ENCODE measurements at places on chromosomes 7 and 10.

DNA sequence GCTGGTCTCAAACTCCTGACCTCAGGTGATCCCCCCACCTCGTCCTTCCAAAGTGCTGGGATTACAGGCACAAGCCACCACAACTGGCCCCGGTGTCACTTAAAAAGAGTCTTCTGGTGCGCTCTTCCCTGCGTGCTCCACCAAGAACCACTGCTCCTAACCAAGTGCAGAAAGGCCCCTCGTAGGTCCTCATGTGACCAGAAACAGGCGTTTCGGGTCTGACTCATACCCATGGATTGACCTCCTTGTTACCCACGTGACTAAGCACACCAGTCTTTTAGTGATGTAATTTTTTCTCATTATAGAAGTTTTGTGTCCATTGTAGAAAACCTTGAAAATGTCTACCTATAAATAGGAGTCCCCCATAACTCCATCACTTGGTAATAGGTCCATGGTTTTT lies 13.9 kb downstream of the FKBP6 start:
- peak; percentile 64 for DNase-seq

GRCh38 chr7:47663851-47664250 lies 81.9 kb upstream of the TNS3 start:
- DNase-seq, result no peak

DNA sequence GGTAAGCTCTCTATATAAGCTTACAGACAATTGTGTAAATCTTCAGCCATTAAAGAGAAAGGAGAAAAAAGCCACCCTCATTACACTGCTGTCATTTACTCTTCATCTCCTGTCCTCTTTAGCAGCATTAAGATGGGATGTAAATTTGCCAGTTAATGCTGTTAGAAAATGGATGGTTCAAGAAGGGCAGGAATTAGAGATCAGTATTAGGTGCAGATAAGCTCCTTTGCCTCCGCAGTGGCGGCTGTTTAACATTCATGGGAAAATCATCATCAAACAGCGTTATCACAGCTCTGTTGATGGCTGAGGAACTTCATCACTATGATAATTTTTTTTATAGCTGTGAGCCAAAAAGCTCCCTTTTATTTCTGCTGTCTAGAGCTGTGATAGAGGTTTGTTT lies 61.8 kb upstream of the FAM204A start:
- DNase-seq, result no peak

DNA sequence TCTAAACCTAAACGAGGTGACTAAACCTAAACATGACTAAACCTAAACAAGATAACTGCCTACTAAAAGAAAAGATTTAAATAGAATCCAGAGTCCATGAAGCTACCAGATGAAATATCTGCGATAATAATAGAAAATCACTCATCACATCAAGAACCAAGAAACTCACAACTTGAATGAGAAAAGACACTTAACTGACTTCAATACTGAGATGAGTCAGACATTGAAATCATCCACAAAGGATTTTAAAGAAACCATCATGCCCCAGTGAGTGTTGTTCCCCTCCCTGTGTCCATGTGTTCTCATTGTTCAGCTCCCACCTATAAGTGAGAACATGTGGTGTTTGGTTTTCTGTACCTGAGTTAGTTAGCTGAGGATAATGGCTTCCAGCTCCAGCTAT lies 416.0 kb downstream of the CALN1 start:
- no peak for DNase-seq

GRCh38 chr7:136601772-136602171 lies 266.7 kb upstream of the CHRM2 start:
- no peak for DNase-seq

DNA sequence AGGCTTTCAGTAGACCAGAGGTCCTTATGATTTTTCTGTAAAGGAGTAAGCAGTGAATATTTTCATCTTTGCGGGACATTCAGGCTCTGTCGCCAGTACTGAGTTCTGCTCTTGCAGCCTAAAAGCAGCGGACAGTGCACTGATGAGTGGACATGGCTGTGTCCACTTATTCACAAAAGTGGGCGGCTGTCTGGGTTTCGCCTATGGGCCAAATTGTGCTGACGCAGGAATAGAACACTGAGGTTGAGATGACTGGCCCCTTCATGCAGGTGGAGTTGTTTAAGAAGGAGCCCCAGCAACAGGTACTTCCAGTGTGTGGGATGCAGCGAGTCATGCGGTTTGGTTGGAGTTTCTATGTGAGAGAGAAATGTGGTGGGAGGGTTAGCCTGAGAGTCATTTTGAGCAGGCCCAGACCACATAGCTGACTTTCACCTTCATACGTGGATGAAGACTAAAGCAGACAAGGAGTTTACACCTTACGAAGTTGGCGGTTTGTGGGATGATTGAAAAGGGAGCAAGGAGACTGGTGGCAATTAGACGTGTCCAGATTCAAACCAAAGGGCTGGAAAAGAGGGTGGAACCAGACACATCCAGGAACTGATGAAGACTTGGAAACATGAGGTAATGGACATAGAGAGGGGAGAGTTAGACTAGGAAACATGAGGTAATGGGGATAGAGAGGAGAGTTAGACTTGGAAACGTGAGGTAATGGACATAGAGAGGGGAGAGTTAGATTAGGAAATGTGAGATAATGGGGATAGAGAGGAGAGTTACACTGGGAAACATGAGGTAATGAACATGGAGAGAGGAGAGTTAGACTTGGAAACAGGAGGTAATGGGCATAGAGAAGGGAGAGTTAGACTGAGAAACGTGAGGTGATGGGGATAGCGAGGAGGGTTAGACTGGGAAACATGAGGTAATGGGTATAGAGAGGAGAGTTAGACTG lies 38.2 kb downstream of the WDR37 start:
- no peak for DNase-seq

DNA sequence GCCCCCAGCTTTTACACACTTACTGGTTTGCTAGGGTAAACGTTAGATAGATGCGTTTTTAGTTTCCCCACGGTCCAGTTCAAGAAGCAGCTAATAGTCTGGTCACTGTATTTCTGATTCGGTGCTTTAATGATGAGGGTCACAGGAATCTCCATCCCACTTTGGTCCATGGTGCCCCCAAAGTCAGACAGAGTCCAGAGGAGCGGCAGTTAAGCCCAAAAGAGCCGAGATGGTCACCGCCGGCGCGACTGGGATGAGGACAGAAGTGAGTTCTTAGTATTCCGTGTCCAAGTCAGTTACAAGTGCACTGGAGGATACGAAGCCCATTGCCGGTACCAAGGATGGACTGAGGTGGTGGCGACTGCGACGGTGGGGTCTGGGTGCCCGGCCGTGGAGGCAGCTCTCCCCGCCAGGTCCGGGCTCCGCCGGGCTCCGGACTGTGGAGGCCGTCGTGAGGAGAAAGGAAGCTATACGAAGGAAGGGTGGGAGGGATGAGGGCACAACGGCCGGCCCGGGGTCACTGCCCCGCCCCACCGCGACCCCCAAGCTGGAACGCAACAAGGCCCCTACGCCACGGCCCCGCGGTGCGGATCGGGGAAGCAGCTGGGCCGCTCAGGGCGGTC lies 663 bp downstream of the HERPUD2 start:
- DNase-seq, result no peak

- DNase-seq, result peak; percentile 77
Observed at GRCh38 chr7:140672382-140673062, at the start of gene ADCK2. Gene ADCK2 (plus strand): TSS chr7:140672945. CDS start chr7:140673331, 386 bp downstream.

GRCh38 chr7:56157238-56157790 lies 41.1 kb upstream of the NUPR2 start:
- DNase-seq, result no peak

DNA sequence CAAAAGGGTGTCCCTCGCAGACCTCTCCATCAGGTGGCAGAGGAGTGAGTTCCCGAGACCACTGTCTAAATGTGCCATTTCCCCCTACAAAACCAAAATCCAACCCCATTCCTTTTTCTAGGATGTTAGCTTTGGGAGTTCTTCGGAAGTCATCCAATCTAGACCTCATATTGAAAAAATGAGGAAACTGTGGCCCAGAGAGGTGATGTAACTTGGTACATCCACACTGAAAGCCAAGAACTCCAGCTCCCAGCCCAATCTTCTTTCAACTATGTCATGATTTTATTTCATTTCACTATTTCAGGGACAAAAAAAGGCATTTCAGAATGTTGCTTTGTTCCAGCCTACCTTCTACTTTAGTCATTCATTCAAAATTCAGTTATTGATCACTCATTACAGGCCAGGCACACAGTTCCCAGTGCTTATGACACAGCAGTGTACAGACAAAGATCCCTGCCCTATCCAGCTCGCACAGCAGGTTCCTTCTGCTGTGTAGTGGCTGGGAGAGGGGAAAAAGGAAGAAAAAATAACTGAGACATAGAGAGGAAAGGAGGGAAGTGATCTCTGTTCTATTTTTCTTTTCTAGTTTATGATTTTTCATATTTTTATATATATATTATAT lies 35.8 kb downstream of the SCRN1 start:
- no peak for DNase-seq

DNA sequence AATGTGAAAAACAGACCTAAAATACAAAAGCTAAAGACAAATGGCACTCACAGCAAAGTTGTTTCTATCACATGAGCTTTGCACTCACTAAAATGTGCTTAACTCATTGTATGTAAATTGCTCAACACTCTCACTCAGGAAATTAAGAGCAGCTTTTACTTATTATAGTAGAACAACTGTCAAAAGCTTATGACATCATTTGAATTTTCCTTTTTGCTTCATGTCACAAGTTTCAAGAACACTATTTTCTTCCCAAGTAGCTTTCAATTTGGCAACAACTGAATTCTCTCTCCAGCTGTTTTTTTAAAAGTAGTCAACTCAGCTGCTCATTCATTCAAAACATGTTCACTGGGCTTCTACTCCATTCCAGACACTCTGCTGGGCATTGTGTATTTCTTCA lies 46.9 kb downstream of the ATE1 start:
- DNase-seq, result no peak
